Stimulated activated CD4-positive, alpha-beta T cell treated with anti-CD3 and anti-CD28 coated beads, TNF-alpha, amount 100 ng/mL, for 1 hour (primary cell): ENCODE measurements at places on chromosomes 4 and X.

- no peak for DNase-seq
Measured at GRCh38 chrX:33133320-33133719, 78.0 kb downstream of the DMD start.

DNA sequence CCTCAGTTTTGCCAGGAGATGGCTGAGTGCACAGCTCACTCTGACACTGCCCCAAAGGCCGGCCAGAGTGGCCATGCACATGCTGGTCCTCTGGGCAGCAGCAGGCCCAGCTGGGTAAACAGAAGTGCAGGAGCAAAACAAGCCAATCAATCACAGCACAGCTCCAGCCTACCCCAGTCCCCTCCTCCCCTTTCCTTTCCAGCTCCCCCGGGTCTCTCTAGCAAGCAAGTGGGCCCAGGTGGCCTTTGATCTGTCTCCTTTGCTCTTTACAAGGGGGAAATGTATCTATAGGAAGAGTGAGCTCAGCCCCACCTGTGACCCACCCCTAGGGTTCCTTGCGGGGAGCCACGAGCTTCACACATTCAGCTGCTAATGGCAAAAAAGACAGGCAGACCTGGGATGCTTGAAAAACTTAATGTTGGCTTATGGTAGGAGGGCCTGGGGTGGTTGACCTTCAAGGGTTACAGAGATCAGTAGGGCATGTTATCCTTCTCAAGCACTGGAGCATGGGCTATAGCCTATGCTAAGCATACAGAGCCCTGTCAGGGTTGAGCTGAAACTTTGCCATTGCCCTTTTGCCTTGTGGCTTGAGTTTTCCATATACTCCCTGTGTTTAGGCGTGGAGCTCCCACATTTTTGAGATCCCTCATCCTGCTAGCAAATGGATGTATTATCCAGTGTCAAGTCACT, 57.8 kb upstream of the PLAC1 start:
- no peak for DNase-seq

GRCh38 chr4:129358571-129358970, 262.6 kb downstream of the C4orf33 start:
- no peak for DNase-seq

DNA sequence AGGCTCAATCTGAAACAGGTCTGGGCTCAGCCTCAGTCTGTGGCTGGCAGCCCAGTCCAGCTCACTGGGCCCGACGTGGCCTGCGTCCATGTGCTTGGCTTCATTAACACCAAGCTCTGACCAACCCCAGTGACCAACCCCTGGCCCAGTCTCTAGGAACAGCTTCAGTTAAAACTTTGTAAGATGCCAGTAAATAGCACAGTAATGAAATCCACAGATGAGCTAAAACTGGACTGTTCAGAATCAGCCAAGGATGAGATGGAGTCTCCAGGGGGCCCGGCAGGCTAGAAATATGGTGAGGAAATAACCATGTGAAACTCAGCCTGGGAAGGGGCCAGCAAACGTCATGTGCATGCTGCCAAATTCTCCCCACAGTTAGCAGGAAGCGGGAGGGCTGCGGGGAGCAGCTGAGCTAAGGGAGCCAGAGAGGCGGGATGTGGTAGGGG, 37.1 kb upstream of the XPNPEP2 start:
- no peak for DNase-seq

DNA sequence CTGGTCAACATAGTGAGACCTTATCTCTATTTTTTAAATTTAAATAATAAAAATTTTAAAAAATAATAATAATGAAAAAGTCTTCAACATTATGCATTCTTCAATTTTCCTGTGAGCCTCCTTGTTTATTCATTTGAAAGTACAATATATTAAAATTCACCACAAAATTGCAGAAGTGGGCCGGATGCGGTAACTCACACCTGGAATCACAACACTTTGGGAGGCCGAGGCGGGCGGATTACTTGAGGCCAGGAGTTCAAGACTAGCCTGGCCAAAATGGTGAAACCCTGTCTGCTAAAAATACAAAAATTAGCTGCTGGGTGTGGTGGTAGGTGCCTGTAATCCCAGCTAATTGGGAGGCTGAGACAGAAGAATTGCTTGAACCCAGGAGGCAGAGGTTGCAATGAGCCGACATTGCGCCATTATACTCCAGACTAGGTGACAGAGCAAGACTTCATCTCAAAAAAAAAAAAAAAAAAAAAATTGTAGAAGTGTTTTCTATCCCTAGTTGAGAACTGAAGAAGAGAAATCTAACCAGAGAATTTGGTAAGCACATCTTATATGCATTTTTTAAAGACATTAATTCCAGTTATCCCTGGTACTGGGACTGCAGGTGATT, 56.9 kb downstream of the RBM47 start:
- DNase-seq, result no peak

GRCh38 chrX:39170464-39170863, 369.2 kb downstream of the MID1IP1 start:
- no peak for DNase-seq

- no peak for DNase-seq
Measured at GRCh38 chr4:122798101-122798500, 28.5 kb upstream of the FGF2 start.

DNA sequence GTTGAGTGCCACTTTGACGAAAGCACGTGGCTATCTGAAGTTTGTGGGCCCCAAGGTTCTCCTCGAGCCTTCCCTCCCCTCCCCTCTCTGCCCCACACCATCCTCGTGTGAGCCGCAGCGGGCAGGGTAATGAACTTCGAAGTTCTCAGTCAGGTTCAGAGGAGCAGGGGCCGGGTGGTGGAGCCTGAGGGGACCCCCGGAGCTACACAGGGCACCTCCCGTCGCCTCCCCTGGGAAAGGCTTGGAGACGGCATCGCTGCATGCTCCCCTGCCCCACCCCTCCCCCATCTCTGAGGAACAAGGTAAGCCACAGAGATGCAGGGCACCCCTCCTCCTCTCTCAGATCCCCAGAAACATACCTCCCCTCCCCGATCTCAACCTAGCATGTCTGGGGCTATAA, 2.8 kb upstream of the NKX1-1 start:
- DNase-seq, result no peak

DNA sequence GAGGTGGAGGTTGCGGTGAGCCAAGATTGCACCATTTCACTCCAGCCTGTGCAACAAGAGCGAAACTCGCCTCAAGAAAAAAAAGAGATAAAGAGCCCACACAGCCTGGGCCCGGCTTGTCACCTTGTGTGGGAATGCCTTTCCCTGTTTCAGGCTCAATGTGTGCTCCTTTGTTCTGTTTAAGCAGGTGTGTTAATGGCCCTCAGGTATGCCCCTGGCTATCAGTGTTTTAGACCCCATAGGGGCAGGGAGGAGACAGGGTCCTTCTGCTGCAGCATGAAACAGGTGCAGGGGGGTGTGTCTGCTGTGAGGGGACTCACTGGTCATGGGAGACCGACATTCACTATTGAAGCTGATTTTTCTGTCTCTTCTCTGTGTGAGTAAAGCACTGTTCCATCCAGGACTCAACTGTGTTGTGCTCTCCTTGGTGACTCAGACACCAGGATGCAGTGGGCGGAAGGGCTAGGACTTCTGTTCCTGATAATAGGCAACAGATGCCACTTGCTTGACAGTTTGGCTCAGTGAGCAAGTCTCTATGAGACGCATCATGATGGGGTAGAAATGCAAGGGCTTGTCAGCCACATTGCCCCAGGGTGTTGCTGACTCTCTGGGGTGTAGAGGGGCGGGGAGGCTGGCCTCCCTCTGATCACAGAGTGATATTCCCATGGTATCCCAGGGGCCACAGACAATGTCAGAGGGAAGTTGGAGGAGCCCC, 15.6 kb upstream of the LAP3 start:
- DNase-seq, result no peak

- no peak for DNase-seq
Measured at GRCh38 chrX:10233173-10233572, 76.4 kb downstream of the CLCN4 start.

DNA sequence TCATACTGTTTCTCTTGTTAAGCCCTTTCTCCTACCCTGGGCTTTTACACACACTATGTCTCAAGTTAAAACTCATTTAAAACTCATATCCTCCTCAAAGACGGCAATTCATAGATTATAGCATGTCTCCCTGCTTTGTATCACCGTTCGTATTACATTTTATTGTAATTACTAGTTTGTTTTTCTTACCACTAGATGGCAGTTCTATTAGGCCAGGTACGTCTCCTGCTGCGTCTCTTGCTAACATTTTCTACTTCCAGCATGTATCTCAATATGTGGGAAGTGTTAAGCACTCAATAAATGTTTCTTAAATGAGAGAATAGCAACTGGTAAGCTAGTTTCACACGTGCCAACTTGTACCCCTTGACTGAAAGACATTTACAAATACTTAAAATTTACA, 450.3 kb upstream of the PCDH7 start:
- DNase-seq, result no peak
